ENCODE measurements at places on chromosomes 4 and X.

DNA sequence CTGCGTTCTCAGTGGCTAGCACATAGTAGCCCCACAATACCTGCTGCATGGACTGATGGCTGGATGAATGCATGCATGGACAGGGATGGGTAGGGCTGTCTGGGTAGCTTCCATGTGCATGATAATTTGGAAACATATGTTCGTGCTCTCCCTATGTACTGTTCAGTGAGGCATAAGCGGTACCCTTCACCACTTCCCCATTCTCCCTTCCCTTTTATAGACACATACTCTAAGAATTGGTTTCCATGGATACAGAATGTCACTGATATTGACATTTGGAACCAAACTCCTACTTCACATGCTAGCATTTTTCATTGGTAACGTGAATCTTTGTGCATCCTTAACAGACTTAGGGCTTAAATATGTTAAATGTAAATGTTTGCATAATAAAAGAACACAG is 20.4 kb downstream of the USP46 start:
- DNase-seq, result no peak

DNA sequence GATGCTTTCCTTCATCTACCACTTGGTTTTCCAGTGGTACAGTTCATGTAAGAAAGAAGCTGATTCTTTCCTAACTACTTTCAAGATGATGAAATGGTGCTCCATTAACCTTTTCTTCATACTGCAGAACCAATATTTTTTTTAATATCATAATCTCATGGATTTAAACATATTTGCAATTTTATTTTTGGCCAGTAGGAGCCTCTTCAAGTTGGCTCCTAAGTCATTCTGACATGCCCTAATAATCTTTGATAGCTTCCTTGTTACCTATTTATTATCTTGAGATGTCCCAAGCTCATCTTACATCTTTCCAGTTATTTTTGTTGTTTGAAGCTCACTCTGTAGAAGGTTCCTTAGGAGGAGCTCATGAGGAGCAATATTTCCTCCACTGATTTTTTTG is 170.2 kb downstream of the APBB2 start:
- no peak for DNase-seq

GRCh38 chrX:105697984-105698781 is 124.2 kb upstream of the NRK start:
- DNase-seq, result no peak

DNA sequence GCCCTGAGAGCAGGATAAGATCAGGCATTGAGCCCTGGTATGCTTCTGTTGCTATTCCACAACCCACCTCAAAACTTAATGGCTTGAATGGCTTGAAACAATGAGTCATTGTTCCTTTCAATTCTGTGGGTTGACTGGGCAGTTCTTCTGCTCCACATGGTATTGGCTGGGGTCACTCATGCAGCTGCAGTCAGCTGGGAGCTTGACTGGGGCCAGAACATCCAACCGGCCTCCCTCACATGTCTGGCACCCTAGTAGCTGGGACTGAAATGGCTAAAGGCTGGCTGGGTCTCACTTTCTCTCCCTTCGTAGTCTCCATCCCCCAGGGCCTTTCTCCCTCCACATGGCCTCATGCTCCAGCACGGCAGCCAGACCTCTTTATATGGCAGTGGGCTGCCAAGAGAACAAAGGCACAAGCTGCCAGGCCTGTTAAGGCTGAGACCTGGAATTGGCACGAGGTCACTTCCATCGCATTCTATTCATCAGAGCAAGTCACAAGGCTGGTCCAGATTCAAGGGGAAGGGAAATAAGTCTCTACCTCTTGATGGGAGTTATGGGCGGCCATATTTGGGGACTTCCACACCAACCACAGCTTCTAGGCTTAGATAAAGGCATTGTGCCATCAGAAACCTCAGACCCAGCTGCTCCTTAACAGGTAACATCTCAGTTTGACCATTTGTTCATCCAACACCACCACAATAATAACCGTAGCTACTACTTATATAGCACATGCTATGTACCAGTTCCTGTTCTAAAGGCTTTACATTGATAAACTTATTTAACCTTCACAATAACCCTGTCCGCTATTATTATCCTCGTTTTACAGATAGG is 159.7 kb upstream of the ATP6AP2 start:
- DNase-seq, result peak; percentile 25

GRCh38 chrX:53398216-53398615 is 24.2 kb downstream of the SMC1A start:
- no peak for DNase-seq

DNA sequence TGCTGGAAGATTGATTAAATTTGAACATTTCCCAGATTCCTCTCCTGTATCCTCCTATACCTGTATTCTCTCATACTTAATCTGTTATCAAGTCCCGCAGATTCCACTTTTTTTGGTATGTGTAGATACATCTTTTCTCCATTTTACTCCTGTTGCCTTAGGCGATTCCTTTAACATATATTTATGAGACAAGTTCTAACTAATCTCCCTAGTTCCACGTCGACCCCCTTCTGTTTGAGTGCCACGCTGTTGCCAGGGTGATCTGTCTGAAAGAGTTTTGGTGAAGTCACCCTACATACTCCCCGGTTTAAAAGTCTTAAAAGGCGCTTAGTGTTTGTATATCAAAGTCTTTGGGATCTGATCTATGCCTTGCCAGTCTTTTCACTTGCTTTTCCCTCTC is 2.4 kb downstream of the HNRNPH2 start:
- DNase-seq, result no peak
